ENCODE measurements at places on chromosomes 2 and 18.

DNA sequence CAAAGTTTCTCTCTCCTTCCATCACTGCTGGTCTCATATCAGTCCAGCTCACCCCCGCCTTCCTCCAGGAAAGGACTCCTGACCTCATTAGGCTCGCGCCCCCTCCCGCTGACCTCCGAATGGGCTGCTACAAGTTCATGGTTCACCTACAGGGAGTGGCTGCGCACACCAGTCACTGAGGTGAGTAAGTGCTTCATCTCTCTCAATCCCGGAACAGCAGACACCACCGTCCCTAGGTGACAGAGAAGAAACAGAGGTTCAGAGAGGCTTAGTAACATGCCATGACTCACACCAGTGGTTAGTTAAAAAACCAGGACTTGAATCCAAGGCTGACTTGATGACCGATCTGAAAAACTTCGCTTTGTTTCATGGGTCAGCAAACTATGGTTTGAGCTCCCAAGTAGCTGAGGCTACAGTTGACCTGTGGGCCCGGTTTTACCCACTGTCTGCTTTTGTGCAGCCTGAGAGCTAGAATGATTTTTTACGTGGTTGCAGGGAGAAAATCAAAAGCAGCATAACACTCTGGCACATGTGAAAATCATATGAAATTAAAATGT lies 42.0 kb downstream of the ZFP36L2 start:
- no peak for DNase-seq

GRCh38 chr2:191012845-191013681 lies 908 bp downstream of the STAT1 start:
- DNase-seq: no peak

DNA sequence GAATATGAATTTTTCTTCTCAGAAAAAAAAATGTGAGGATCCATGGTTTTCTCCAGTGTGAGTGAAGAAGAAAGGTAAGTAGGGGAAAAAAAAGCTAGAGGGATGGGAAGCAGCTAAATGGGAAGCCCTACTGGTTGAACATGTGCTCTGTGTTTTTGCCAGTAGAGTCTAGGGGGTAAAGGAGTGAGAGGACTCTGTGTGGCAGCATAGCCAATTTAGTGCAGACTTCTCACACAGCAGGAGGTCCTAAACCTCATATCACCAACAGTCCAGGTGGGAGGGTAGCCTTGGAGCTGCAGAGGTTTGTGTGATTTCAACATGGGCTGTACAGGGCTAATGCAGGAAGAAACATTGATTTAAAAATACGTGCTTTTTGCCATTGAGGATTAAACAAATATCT lies 334.5 kb upstream of the SPHKAP start:
- no peak for DNase-seq

- DNase-seq: no peak
These were observed 54.1 kb downstream of the SLC9A4 start for GRCh38 chr2:102527086-102527485.
